T follicular helper cell (primary cell): ENCODE measurements at places on chromosomes 11 and 22.
A peak's percentile ranks its signal among the peaks of the same experiment; 100 is the strongest.

GRCh38 chr22:29630987-29631386 lies 27.6 kb downstream of the NF2 start:
- DNase-seq = no peak

GRCh38 chr11:79404325-79404724 lies 36.5 kb downstream of the TENM4 start:
- DNase-seq = no peak

DNA sequence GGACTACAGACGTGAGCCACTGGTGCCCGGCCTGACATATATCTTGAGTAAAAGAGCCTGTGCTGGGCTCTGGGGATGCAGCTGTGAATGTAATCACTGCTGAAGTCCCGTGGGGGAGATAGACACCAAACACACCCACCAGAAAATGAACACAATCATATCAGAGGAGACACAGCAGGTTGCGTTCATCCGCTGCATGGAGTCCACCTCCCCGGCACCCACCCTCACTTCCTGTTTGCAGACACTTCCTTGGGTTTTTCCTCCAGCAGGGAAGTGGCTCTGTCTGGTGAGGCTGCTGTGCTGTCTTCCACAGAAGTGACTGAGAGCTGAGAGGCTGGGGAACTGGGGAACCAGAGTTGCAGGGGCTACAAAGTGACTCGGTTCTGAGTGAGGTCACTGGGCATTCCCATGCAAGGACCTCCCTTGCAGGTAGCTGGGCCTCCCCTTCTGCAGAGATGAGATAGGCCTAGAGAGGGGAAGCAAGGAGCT lies 7.2 kb downstream of the MICALL1 start:
- no peak for DNase-seq

- no peak for DNase-seq
Measured at GRCh38 chr11:60059521-60060240, 3.2 kb downstream of the MS4A3 start.

GRCh38 chr11:14626650-14627049 lies 17.0 kb upstream of the PDE3B start:
- DNase-seq = no peak

DNA sequence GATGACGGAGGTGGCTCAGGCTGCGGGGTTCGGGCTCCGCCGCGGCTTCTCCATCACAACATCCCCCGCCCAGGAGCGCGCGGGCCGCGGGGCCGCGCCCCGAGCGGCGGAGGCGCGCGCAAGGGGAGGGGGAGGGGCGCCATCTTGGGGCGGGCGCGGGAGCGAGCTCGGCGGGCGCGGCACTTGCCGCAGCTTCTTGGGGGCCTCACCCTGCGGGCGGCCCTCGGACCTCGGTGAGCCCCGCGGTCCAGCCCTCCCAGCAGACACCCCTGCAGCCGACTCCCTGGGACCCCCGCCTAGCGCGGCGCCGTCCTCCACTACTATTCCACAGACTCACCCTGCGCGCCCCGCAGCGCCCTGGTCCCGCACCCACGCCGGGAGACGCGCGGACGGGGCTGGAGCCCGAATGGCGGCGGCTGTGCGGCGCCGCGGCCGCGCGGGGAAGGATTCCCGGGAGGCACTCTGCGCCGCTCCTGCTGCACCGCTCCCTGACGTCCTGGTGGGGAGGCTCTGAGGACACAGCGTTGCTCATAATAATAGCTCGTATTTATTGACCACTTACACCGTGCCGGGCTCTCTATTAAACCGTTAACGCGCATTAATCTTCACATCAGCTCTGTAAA lies at the start of gene APBB1:
Gene APBB1 (minus strand): TSS at position 86 of the 623 bp plus-strand sequence. CDS start 7,747 bp downstream, outside the sequence.
- DNase-seq = peak; percentile 66

- DNase-seq = no peak
Measured at GRCh38 chr11:128499613-128500253, 87.6 kb downstream of the ETS1 start.

DNA sequence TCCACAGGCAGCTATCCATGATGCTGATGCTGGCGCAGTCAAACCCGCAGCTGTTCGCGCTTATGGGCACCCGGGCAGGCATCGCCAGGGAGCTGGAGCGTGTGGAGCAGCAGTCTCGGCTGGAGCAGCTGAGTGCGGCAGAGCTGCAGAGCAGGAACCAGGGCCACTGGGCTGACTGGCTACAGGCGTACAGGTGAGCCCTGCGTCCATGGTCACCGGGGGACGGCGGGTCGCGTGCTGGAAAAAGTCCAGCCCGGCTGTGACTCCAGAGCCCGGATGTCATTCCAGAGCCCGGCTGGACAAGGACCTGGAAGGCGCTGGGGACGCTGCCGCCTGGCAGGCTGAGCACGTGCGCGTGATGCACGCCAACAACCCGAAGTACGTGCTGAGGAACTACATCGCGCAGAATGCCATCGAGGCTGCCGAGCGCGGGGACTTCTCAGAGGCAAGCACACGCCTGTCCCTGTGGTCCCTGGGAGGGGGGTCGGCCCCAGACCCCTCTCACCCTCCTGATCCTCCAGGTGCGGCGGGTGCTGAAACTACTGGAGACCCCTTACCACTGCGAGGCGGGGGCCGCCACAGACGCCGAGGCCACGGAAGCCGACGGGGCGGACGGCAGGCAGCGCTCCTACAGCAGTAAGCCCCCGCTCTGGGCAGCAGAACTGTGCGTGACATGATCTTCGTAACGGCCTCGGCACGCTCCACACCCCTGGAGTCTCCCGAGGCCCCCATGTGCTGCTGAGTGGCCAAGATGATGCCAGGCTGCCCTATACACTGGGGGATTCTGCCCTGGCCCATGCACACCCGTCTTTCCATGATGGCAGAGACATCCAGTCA lies 16.1 kb downstream of the SELENOO start:
- no peak for DNase-seq

GRCh38 chr11:65786008-65786785 lies 666 bp upstream of the OVOL1 start:
- no peak for DNase-seq

GRCh38 chr11:107590460-107591377 lies at the start of gene ELMOD1:
Gene ELMOD1, plus strand, starts transcription at chr11:107591147. Its CDS starts 27,043 bp downstream, at chr11:107618190.
- DNase-seq = no peak

DNA sequence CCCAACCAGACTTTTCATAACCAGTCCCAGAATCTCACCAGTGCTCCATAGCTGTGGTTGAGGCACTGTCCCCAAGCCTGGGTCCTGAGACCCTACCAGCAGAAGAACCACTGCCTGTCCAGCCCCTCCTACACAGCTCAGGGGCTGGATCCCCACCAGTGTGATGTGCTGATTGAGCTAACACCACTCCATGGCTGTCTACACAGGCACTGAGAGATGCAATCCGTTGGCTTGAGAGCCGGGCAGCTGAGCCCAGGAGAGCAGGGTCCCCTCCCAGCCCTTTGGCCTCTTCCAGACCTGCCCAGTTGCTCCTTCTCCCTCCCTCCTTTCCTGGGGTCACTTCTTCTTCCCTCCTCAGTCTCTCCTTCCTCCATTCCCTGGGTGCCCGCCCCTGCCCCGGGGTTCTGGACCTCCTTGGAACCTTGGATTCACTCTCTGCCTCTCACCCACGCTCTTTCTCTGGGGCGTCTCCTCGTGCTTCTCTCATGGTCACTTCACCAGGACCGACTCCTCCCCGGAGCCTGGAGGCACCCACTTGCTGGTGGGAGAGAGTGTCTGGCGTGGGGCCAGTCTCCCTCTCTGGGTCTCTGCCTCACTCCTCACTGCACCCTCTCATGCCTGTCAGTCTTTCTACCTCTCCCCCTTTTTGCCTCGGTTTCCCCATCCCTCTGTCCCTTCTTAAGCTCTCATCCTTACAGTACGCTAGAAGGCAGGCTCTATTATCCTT lies 706 bp upstream of the SCYL1 start:
- DNase-seq = no peak

DNA sequence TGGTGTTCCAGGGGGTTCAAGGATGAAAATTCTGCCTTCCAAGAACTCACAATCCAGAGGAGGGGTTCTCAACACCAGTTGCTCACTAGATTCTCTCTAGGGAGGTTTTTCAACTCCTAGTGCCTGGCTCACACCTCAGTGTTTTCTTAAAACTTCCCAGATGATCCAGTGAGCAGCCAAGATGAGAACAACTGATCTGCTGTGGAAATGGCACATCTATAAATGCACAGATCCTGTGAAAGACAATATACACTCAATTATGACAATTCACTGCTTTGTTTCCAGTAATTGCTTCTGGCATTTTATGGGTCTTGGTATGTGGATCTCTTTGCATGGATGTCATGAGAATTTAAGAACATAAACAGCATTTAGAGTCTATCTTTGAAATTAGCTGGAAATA lies 45.2 kb upstream of the PRSS23 start:
- no peak for DNase-seq

DNA sequence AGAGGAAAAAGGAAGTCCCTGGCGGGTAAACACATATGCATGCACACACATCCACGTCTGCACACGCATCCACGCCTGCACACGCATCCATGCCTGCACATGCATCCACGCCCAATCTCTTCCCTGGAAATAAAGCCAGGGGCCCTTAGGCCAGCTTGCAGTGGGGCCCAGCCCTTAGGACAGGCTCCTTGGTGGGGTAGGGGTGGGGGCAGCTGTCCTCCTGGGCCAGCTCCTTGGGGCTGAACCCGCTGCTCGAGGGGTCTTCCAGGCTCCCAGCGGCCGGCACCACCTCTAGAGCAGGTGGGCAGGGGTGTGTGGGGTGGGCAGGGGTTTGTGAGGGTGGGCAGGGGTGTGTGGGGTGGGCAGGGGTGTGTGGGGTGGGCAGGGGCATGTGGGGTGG lies 1.9 kb downstream of the C11orf21 start:
- no peak for DNase-seq

- DNase-seq = no peak
Measured at GRCh38 chr11:96906476-96906875, 516.7 kb downstream of the JRKL start.

- no peak for DNase-seq
Measured at GRCh38 chr11:130437848-130438247, 9.4 kb upstream of the ADAMTS8 start.

- no peak for DNase-seq
Measured at GRCh38 chr11:77142091-77142975, 14.3 kb downstream of the MYO7A start.

GRCh38 chr11:16969010-16969999 lies 44.9 kb downstream of the PLEKHA7 start:
- DNase-seq = no peak

- DNase-seq = no peak
Measured at GRCh38 chr11:63766531-63767235, 1.9 kb downstream of the ZFTA start.

DNA sequence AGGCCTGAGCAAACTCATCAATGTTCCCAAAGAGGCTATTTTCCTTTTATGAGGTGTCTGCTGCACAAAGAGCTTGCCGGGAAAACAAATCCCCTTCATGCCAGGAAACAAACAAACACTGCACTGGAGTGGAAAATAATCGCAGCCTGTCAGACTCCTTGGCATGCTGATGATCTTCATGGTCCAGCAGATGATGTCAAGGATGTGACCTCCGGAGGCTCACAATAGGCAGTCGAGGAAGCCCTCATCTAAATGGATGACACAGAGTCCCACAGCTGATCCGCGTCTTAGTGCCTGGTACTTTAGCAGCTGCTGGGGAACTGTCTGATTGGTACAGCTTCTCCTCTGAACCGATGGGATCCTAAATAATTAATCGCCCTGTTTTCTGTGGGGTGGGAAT lies 187.6 kb downstream of the TENM4 start:
- no peak for DNase-seq

DNA sequence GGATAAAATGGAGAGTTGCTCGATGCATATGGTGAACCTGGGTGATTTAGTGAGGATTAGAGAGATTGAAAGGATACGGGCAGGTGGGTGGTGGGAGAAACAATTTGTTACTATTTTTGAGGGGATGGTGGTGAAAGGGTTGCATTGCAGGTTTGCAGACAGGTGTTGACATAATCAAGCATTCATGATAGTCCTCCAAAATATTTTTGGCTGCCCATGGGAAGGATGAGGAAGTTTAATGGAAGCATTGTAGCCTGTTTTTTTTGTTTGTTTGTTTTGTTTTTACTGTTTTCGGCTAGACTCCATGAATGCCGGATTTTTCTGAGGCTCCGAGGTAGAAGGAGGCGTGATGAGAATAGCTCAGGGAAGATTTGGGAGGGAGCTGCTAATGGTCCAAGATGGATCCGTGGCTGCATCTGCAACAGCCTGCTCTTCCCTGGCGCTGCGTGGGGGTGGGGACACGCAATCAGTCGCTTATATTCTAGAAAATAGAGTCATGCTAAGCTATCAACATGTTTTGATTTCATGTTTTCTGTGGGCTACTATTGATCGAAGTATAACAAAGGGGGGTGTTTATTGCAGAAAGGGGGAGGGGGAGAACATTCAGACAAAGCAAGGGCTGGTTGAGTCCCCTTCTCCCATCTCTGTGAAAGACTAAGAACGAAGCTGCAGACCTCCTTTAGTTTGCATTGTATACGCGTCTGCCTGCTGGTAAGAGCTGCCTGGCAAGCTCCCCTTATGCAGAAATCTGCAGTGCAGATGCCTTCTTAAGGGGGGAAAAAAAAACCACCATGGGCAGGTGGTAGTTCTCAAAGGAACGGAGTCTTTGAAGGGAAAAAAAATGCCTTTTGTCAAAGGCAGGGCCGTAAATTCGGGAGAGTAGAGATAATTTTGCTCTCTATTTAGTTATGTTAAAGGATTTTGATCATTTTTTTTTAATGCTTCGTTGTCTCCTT lies 1.0 kb downstream of the RTN3 start:
- no peak for DNase-seq

DNA sequence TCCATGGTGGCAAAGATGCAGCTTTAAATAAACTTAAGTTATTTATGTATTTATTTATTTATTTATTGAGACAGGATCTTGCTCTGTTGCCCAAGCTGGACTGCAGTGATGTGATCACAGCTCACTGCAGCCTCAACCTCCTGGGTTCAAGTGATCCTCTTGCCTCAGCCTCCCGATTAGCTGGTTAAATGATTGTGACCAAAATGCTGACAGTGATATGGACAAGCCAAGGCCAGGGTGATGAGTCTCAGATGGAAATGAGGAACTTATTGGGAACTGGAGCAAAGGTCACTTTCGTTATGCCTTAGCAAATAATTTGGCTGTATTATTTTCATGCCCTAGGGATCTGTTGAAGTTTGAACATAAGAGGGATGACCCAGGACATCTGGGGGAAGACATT lies 9.3 kb upstream of the LRP5 start:
- DNase-seq = no peak

DNA sequence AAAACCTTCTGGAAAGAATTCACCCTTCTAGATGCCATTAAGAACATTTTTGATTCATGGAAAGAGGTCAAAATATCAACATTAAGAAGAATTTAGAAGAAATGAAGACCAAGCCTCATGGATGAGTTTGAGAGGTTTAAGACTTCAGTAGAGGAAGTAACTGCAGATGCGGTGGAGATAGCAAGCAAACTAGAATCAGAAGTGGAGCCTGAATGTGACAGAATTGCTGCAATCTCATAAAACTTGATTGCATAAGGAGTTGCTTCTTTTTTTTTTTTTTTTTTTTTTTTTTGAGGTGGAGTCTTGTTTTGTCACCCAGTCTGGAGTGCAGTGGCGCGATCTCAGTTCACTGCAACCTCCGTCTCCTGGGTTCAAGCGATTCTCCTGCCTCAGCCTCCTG lies 51.6 kb downstream of the MS4A13 start:
- no peak for DNase-seq
